Activated CD4-positive, alpha-beta T cell treated with anti-CD3 and anti-CD28 coated beads, Interleukin-10, Interleukin-2, amounts not matched to agents 100 ng/mL and 50 ng/mL, durations not matched to agents 16 hours and 8 hours (primary cell): ENCODE measurements at places on chromosomes 6 and 20.

DNA sequence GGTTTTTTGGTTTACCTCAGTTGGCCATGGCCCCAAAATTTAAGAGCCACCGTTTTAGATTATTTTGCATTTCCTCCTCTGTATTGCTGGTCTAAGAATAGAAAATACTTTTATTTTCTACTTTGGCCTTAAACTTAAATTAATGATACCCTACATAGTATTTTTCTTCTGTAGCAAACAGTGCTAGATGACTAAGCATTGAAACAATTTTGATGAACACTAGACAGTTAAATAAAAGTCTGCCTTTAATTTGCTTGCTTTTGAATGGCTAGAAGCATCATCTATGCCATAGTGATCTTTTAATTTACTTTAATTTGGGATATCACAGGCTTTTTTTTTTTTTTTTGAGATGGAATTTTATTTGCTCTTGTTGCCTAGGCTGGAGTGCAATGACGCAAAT lies 106.4 kb downstream of the CD109 start:
- DNase-seq: no peak

DNA sequence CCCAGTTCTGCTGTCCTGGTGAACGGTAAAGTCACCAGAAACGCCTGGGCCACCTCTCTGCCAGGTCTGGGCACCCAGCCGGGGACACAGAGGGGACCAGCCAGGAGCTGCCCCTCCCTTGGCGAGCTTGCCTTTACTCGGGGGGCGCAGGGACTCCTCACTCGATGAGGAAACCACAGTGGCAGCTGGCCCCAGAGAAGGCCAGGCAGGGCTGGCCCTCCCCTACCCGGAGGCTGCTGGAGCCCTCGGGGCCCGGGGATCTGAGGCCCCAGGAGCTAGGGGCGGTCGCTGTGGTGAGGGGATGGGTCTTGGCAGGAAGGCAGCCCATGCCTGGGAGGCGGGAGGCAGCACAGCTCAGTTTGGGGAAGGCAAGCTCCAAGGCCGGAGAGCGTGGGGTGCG lies 80.4 kb upstream of the SLCO4A1 start:
- no peak for DNase-seq

- no peak for DNase-seq
Observed at GRCh38 chr20:10079964-10080363, 45.2 kb downstream of the ANKEF1 start.

- no peak for DNase-seq
Observed at GRCh38 chr20:51678026-51678697, 90.0 kb downstream of the ATP9A start.

GRCh38 chr20:12913781-12914443 lies 94.9 kb upstream of the SPTLC3 start:
- no peak for DNase-seq
